Breast epithelium (tissue), 4 donors: ENCODE measurements at places on chromosomes 12 and 14. TPM values are rescaled to one million over a fixed set of nuclear protein-coding genes. Genes with fewer than 3 reads are reported as not detected.

GRCh38 chr14:76769636-76770292, 8.5 kb downstream of the VASH1 start:
- no peak for DNase-seq

DNA sequence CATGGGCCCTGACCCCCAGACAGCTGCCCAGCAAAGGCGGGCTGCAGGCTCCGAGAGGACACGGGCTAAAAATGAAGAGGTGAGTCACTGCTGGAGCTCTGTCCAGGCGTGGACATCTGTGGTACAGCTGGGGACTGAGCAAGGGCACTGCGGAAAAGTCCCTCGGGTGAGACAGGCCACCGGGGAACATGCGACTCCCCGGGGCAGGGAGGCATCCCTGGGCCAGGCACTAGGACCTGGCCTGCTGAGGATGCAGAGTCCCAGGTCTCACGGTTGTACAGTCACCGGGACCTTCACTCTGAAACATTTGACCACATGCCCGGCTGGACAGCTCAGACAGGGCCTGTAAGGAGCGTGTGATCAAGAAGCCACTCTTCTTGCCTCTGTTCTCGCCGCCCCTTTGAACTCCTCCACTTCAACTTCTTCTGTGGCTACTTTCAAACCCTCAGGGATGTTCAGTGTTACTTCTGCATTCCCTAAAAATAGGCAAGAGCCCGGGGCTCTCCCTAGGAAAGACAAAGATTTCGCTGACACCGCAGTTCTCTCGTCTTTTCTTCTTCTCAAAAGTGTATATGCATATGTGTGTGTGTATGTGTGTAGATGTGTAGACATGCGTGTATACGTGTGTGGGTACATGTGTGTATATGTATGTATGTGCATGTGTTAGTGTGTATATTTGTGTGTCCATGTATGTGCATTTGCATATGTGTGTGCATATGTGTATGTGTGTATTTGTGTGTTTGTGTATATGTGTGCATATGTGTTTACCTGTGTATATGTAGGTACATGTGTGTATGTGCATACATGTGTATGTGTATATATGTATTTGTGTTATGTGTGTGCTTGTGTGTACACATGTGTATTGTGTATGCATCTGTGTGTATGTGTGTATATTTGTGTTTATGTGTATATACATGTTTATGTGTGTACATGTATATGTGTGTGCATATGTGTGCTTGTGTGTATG, 5.0 kb upstream of the RFLNA start:
- no peak for DNase-seq

DNA sequence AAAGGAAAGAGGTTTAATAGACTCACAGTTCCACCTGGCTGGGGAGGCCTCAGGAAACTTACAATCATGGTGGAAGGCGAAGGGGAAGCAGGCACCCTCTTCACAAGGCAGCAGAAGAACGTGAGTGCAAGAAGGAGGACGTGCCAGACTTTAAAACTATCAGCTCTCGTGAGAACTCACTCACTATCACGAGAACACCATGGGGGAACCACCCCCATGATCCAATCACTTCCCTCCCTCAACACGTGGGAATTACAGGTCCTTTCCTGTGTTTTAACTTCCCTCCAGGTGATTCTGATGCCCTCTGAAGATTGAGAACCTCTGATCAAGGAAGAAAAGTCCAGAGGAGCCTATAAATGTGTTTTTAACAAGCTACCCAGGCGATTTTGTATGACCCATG, 358.7 kb downstream of the MED13L start:
- no peak for DNase-seq

GRCh38 chr12:15603474-15604085, 185.6 kb downstream of the EPS8 start:
- no peak for DNase-seq

- DNase-seq: peak; percentile 45
Measured at GRCh38 chr12:116703214-116703795, 34.6 kb downstream of the SPRING1 start.

GRCh38 chr14:53927171-53927570, 29.5 kb downstream of the BMP4 start:
- no peak for DNase-seq

DNA sequence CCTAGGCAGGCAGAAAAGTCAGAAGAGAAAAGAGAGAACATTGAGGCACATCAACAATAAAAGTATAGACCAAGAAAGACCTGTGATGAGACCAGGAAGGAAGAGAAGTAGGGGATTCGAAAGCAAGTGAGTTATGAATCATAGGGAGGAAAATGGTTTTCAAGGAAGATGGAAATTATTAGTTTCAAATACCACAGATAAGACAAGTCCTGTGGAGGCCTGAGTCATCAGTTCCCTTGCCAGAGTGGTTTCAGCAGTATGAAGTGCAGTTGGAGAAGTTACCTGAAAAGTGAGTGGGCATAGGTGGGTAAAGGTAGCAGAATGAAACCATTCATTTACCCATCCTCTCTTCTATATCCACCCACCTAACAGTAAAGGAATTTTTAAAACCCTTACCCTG, 25.2 kb upstream of the TSPAN8 start:
- no peak for DNase-seq

GRCh38 chr12:54167500-54167896, 21.3 kb downstream of the SMUG1 start:
- DNase-seq: no peak

GRCh38 chr14:104438166-104438887, 141.2 kb upstream of the C14orf180 start:
- DNase-seq: peak; percentile 9

DNA sequence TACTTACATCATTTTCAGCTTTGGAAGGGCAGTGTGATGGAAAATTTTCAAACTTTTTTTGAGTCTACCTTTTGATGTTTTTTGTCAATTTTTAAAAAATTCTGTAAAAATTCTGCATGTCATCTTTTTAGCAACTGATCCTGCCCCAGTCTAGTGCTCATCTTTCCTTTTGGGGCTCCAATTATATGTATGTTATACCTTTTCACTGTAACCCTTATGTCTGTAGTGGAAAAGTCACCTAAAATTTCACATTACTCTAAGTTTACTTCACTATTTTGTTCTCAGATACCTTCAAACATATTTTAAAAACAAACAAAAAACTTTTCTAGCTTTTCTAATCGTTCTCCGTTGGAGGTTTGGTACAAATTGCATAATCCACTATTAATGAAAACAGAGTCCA, 32.5 kb upstream of the MYRFL start:
- DNase-seq: no peak

DNA sequence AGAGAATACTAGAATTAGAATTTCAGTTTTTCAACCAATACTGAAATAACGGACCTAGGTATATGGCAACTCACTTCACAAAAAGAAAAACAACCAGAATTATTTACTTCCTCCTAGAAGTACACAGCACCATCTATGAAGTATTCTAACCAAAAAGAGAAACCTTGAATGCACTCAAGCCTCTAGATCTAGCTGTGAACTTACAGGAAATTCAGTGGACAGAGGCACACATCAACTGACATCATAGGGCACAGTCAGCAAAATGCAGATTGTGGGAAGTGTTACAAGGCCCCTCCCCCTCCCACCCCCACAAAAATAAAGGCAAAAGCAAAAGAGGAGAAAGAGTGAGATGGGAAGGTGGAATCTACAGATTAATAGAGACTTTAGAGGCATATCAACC, 102.4 kb downstream of the TMTC1 start:
- no peak for DNase-seq

DNA sequence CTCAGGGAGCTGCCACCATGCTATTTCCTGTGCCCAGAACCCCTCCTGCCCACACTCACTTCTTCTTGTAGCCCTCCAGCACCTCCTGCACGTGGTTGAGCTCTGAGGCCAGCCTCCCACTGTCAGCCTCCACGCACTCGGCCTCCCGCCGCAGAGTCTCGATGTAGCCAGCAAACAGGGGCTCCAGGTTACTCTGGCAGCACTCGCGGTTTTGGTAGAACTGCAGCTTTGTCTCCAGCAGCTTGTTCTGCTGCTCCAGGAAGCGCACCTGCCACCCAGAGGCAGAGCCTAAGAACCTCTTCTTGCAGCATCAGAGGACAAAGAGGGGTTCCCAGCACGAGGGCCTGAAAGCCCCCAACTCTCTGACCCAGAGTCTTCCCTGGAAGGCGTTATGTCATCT, 2.1 kb downstream of the KRT83 start:
- DNase-seq: no peak

DNA sequence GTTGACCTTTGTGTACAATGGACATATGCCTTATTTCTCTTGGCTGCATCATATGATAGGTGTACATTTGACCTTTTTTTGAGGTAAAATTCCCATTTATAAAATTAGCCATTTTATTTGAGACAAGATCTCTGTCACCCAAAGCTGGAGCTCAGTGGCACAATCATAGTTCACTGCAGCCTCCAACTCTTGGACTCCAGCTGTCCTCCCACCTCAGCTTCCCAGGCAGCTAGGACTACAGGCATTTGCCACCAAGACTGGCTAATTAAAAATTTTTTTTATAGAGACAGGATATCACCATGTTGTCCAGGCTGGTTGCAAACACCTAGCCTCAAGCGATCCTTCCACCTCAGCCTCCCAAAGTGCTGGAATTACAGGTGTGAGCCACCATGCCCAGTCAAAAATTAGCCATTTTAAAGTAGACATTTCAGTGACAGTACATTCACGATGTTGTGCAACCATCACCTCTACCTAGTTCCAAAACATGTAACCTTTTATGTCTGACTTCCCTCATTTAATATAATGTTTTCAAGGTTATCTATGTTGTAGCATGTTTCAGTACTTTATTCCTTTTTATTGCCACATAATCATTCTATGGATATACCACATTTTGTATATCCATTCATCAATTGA, 5.4 kb downstream of the G2E3 start:
- no peak for DNase-seq

GRCh38 chr12:68453876-68454275, 121.7 kb upstream of the MDM1 start:
- DNase-seq: no peak

DNA sequence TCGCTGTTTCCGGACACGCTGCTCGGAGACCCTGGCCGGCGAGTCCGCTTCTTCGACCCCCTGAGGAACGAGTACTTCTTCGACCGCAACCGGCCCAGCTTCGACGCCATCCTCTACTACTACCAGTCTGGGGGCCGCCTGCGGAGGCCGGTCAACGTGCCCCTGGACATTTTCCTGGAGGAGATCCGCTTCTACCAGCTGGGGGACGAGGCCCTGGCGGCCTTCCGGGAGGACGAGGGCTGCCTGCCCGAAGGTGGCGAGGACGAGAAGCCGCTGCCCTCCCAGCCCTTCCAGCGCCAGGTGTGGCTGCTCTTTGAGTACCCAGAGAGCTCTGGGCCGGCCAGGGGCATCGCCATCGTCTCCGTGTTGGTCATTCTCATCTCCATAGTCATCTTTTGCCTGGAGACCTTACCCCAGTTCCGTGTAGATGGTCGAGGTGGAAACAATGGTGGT, 90.0 kb downstream of the GALNT8 start:
- DNase-seq: no peak

GRCh38 chr12:32089156-32089555, 17.5 kb upstream of the BICD1 start:
- no peak for DNase-seq

- DNase-seq: no peak
Measured at GRCh38 chr12:70645494-70646317, 8.5 kb upstream of the PTPRB start.

- DNase-seq: no peak
Measured at GRCh38 chr12:102343361-102344121, 136.8 kb downstream of the IGF1 start.

DNA sequence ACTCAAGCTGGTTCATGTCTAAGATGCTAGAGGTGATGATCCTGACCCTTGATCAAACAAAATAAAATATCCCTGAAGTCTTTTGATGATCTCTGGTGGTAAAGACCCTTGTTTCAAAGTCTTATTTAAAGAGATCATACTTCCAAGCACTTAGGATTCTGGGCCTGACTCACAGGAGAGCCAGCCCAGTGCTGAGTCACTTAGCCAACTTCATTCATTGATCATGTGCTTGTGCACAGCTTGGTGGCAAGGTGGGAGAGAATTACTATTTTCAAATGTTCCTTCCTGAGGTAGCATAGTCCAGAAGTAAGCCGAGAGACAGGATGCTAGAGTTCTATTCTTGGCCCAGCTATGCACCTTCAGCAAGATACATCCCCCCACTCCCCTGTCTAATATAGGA, 40.6 kb downstream of the SCN8A start:
- no peak for DNase-seq

DNA sequence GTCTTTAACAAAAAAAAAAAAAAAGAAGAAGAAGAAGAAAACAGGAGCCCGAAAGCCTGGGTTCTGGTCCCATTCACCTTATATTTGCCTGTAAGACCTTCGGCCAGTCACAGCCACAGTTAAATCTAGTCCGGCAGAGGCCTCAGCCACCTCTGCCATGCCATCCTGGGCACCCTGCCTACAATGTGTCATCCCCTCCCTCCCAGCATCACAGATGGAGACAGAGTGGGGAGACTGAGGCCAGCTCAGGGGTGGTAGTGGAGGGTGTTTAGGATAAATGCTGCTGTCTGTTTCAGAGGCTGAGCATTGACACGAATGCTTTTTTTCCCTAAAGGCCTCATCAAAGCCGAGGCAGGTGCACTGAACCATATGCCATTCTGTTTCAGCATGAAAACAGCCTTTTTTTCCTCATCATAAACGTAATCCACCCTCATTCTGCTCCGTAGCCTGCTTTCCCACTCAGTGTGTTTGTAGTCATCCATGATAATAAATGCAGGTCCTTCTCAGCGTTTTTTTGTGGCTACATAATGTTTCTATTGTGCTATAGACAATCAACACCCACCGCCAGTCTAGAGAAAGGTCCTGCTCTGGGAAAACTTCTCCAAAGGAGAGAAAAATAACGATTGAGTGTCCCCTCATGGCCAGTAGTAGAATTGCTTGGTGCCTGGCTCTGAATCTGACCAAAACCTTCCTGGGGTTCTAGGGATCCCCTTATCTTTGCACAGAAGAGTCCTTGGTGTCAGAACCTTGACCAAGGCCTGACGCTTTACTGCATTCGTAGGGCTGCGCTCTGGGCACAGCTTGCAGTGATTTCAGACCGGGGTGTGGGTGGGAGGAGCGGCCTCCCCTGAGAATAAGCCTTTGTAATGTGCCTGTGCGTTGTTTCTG, 41.1 kb upstream of the TSPAN9 start:
- no peak for DNase-seq

Gene PPP1R1A
- total RNA-seq: 29.7 TPM

Gene PTPRQ
- 8.0 TPM for total RNA-seq

Gene RNASE3
- total RNA-seq: not detected

Gene ISM2
- 0.32 TPM for total RNA-seq

Gene KRT71
- total RNA-seq: 0.16 TPM

Gene CLEC14A
- 25.6 TPM for total RNA-seq

Gene CAMKK2
- total RNA-seq: 32.0 TPM

Gene TPH2
- total RNA-seq: not detected

Gene PLEKHD1
- total RNA-seq: under 0.01 TPM

Gene KCNMB4
- total RNA-seq: 1.4 TPM

Gene ZNF385A
- total RNA-seq: 8.9 TPM

Gene DCN
- total RNA-seq: 1,702 TPM

Gene NID2
- total RNA-seq: 30.8 TPM

Gene CBLN3
- 1.6 TPM for total RNA-seq

Gene CTSG
- 25.3 TPM for total RNA-seq

Gene KIF21A
- 11.7 TPM for total RNA-seq

Gene FSCB
- total RNA-seq: 0.59 TPM

Gene RBMS2
- 22.9 TPM for total RNA-seq
